ENCODE measurements at places on chromosomes 16 and 17. TPM values are rescaled to one million over a fixed set of nuclear protein-coding genes. Genes with fewer than 3 reads are reported as not detected.

DNA sequence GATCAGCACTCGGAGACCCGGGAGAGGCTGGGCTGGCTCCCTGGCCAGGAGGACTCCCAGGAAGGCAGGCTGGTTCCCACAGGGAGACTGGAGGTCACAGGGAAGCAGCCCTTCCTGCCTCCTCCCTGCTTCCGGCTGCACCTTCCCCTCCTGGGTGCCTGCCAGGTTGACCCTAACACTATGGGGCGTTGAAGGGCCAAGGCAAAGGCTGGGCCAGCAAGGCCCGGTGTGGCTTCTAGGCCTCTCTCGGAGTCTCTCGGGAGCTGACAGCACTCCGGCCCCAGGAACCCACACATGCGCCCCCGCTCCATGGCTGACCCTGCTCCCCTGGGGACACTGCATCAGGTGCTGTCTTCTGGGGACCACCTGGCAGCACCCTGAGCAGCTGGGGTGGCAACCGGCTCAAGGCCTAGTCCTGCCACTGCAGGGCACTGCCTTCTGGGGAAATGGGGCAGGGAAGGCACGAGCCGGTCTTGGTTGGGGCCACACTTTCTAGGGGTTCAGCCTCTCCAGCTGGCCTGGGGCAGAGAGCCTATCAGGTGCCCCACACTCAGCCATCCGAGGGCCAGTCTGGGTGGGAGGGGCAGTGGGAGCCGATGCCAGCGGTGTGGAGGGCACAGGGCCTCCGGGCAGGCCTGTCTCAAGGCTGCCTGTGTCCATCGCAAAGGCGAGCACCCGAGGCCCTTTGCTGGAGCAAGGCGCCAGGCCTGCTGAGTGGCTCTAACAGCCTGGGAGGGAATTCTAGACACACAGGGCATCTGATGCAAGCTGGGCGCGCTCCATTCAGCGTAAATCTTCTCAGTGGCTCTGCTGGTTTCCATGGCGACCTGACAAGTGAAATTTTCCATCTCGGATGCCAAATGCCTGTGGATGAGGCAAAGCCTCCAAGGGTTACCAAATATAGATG lies 5.6 kb upstream of the MTSS2 start:
- no peak for DNase-seq

GRCh38 chr17:50188531-50188920 lies 12.9 kb downstream of the COL1A1 start:
- DNase-seq: no peak

DNA sequence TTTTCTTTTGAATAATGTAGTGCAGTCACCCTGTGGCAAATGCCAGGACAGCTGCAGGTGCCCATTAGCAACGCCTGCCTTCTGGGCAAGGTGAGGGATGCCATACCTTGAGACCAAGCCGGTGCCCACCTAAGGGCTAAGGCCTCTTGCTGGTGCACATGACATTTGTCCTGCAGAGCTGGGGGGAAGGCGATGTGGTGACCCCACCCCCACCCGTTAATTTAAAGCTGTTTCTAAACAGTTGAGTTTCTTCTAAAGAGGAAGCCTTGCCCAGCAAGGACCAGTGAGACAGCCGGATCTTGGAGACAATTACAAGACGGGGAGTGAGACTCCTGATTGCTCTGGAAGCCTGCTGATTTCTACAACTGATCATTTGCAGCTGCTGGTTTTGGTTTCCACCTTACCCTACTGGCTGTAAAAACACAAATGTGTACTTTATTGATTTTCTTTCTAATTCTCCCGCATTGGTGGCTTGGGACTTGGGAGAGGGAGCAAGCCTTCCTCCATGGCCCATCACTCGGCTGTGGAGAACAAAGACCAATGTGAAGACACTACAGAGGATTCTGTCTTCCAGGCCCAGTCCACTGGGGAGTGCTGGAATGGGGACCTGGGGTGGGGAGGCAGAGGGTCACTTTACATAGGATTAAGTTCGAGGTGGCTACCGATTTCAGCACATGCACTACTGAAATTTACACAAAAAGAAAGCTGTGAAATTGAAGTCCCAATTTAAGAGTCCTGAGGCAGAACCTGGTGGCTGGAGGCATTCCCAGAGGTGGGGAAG lies 2.7 kb downstream of the CDK5R1 start:
- DNase-seq: no peak

Gene SLFN13
- polyA plus RNA-seq: 15.9 TPM

Gene MT4
- polyA plus RNA-seq: not detected

- DNase-seq: no peak
Measured at GRCh38 chr17:8187517-8188262, 2.3 kb downstream of the BORCS6 start.

GRCh38 chr16:66182592-66182991 lies 183.9 kb upstream of the CDH5 start:
- no peak for DNase-seq

Data from right renal cortex interstitium (tissue), 3 donors.